Activated gamma-delta T cell treated with Interleukin-2 at 50 U/mL for 16 hours (primary cell): ENCODE measurements at places on chromosomes 11 and 22.

DNA sequence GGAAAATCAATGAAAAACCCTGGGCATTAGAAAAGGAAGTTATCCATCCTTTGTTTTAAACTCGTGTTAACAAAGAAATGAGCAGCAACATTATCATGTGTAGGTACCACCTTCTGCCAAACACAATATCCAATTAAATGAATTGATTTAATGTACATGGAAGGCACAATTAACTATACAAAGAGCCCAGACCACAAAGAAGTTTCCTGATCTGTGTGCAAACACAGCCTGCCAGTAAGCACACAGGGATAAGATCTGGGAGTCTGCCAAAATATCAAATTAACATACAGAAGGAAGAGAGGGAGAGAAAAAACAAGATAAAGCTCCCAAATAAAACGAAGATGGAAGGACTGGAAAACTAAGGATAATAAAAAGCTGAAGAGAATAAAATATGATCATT, 54.1 kb upstream of the SLC25A1 start:
- no peak for DNase-seq

- no peak for DNase-seq
Observed at GRCh38 chr11:65003282-65003681, 6.5 kb upstream of the BATF2 start.

GRCh38 chr11:70371241-70371640, 27.1 kb upstream of the CTTN start:
- DNase-seq, result no peak

- DNase-seq, result no peak
Observed at GRCh38 chr22:23626286-23626975, 5.7 kb downstream of the DRICH1 start.

DNA sequence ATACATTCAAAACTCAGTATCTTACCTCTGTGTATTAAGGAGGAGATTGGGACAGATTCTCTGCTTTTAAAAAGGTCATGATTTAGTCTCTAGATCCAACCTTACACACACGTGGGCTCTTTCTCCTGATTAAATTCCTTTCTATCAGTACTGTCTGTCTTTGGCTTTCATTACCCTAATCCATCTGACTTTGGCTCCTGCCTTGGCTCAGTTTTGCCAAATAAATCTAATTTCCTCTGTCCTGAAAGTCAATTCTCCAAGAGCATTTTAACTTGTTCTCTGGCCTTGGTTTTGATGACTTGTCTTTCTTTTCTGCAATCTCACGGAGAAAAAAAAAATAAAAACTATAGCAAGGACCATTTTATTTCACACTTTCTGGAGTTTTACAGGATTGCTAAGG, 176.6 kb upstream of the PDGFD start:
- no peak for DNase-seq

DNA sequence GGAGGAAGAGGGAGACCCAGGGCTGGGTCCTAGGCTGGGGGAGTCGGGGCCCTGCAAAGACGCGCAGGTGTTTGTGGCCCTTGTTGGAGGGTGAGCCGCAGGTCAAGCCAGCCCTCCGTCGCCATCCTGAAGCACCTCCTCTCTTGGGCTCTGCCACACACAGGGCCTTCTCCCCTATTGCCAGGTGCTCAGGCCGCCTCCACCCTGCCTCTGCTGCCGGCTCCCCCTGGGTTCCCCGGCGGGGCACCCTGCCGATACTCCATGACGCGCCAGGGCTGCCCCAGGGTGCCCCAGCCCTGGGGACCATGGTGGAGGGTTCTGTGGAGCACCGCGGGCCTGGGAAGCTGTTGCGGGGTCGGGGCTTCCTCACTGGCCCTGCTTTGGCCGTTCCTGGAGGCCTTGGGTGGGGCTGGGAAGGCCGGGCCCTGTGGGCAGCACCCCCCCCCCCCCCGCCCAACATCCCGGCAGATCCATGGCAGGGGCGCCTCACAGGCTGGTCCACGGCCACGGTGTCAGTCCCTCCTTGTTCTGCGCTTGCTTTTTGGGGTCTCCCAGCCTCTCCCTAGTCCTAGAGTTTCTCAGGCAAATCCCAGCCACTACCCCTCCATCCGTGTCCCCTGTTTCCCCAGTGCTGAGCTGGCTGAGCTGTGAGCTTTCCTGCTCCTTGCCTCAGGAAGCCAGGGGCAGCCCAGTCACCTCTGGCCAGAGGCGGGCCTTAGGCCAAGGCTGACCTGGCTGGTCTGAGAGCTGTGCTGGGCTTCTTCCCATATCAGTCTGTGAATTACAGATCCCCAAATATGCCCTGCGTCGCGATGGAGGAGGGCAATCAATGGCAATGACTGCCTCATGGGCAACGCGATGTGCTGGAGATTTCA, 2.3 kb upstream of the ADORA2A start:
- no peak for DNase-seq

DNA sequence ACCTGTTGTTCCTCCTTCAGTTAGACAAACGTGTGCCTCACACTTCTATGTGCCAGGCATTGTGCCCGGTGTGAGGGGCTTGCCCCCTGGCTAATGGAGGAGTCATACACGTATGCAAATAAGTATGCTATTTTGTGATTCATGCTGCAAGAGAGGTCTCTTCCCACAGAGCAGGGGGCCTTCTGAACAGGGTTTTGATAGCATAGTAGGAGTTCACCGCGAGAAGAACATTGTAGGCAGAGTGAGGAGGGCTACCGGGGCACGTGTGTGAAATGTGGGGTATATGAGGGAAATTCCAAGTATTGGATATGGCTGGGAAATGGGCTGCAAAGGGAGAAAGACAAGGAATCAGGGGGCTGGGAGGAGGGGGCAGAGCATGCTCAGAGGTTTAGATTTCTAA, 84.5 kb downstream of the NECTIN1 start:
- no peak for DNase-seq

DNA sequence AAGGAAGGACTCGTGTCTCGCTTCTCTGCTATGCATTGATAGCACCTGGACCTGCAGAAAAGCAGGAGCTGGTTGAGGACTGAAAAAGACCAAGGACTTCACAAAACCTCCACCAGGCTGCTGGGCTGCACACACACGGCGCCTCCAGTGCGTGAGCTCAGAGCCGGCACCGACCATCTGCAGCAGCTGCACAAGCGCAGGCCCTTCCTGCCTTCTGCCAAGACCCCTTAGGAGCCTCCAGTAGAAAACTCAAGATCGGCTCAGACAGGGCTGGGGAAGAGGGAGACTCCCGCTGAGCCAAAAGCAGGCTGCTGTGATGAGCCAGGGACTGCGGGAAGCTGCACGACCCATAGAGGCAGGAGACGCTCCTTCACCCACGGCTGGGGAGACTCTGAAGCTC, 70.9 kb downstream of the PHF21B start:
- DNase-seq, result no peak

DNA sequence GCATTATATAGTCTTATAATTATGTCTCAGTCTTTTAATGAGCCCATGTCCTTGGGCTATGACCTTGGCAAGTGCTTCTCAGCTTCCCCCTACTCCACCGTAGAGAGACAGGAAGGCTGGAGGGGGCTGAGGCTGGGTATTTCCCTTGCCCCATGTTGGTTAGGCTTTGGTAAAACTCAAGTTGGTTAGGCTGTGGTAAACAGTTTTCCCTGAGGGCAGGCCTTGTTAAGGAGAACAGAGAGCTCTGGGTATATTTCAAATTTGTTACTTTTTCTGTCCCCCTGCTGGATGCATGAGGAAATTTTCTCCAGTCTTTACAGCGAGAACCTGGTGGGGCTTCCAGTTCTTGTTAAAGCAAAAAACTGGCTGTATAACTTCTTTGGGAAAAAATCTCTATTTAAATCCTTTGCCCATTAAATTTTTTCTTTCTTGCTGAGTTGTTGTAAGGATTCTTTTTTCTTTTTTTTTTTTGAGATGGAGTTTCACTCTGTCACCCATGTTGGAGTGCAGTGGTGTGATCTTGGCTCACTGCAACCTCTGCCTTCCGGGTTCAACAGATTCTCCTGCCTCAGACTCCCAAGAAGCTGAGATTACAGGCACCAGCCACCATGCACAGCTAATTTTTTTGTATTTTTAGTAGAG, 12.2 kb upstream of the DCHS1 start:
- DNase-seq, result no peak

- no peak for DNase-seq
Observed at GRCh38 chr22:19361501-19362103, 69.9 kb downstream of the HIRA start.

DNA sequence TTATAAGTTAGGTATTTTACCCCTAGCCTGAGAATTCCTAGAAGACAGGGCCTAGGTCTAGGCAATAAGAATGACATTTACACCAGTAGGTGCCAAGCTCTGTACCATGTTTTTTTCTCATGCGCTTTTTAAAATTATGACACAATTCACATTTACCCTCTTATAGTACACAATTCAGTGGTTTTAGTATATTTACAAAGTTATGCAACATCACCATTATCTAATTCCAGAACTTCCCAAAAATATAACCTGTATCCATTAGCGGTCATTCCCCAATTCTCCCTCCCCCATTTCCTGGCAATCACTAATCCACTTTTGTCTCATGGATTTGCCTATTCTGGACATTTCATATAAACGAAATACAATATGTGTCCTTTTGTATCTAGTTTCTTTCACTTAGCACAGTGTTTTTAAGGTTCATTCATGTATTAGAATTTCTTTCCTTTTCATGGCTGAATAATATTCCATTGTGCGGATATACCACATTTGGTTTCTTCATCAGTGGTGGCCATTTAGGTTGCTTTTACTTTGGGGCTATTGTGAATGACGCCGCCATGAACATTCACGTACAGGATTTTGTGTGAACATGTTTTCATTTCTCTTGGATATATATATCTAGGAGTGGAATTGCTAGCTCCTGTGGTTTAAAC, 92.4 kb downstream of the MICAL2 start:
- no peak for DNase-seq

DNA sequence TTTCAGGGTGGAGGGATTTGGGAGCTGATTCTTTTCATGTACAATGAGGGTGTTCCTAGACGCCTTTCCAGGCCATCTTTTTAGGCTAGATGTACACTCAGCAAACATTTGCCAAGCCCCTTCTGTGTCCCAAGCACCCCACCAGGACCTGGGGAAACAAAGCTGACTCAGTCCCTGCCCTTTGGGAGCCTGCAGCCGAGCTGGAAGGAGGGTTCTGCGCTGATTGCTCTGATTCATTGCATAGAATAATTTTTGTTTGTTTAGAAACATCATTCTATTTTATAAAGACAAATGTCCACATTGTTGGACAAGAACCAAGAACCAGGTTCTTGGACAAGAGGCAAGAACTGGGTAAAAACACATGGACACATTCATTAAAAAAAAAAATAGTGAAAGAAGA, 16.7 kb downstream of the TP53AIP1 start:
- DNase-seq, result no peak

- DNase-seq, result no peak
Observed at GRCh38 chr22:37218399-37218770, 6.1 kb upstream of the SSTR3 start.

DNA sequence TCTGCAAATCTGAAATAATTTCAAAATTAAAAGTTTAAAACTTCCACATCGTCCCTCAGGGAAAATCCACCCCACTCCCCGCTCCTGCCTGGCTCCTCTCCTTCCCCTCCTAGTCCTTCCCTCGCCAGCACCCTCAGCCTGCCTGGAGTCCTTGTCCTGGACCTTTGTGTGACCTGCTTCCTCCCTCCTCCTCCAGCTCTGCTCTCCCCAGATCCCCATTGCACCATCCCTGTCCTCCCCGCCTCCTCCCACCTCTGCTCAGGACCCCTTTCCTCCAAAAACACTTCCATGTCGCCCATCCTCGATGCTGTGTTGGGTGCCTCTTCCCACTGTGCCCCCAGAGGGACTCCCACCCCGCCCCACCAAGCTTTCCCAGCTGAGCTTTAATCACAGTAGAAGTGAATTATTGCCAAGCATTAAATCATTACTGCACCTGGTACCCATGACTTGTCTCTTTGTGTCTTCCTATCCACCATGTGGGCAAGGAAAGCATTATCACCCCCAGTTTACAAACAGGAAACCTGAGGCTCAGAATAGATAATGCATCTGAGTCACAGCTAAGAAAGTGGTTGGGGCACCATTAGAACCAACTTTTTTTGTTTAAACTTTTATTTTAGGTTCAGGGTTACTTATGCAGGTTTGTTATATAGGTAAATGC, 2.4 kb upstream of the ZP1 start:
- no peak for DNase-seq

- DNase-seq, result no peak
Observed at GRCh38 chr22:30803679-30804078, 109.0 kb downstream of the OSBP2 start.

DNA sequence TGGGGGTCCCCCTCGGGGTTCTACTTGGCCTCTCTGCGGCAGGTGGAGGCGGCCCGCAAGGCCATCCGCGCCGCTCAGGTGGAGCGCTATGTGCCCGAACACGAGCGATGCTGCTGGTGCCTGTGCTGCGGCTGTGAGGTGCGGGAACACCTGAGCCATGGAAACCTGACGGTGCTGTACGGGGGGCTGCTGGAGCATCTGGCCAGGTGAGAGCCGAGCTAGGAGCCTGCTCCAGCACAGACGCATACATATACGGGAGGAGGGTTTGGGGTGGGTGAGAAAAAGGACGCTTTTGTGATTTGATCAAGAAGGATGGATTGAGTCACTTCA, 415 bp downstream of the CENATAC start:
- no peak for DNase-seq
